ENCODE measurements at places on chromosomes 7 and 10. TPM values are rescaled to one million over a fixed set of nuclear protein-coding genes. Genes with fewer than 3 reads are reported as not detected.

- DNase-seq: no peak
Measured at GRCh38 chr10:86048973-86049372, 317.6 kb downstream of the GRID1 start.

DNA sequence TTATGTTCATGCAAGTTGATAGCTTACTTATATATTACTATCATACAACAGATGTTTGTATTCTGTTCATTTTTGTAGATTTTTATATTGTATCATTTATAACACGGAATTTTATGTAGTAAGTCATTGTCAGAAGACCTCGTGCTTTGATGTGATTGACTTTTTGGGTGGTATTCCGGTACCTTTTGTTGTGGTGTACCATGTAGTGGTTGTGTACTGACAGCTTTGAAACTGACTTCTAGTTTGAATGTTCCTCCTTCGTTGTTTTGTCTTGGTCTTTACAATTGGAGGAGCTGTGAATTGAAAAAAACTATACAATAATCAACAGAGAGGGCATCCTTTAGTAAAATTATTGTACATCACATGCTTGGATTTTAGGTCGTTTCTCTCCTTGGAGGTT is 61.5 kb downstream of the WAC start:
- DNase-seq: no peak

- DNase-seq: no peak
Measured at GRCh38 chr10:77872151-77872946, 54.2 kb downstream of the DLG5 start.

DNA sequence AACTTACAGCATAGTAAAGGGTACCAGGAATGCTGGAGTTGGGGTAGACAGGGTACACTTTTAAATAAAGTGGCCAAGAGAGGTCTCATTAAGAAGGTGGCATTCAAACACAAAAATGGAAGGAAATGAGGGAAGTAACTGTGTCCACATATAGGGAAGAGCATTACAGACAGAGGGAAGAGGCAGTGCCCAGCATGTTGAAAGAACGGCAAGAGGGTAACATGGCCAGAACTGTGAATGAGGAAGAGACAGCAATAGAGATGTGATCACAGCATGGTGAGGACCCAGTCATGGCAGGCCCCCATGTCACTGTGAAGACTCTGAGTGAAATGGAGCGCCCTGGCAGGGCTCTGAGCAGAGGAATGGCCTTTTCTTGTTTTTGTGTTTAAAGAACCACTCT is 35.1 kb upstream of the ZNRF2 start:
- no peak for DNase-seq

Gene PLXNA4
- total RNA-seq: 6.5 TPM

DNA sequence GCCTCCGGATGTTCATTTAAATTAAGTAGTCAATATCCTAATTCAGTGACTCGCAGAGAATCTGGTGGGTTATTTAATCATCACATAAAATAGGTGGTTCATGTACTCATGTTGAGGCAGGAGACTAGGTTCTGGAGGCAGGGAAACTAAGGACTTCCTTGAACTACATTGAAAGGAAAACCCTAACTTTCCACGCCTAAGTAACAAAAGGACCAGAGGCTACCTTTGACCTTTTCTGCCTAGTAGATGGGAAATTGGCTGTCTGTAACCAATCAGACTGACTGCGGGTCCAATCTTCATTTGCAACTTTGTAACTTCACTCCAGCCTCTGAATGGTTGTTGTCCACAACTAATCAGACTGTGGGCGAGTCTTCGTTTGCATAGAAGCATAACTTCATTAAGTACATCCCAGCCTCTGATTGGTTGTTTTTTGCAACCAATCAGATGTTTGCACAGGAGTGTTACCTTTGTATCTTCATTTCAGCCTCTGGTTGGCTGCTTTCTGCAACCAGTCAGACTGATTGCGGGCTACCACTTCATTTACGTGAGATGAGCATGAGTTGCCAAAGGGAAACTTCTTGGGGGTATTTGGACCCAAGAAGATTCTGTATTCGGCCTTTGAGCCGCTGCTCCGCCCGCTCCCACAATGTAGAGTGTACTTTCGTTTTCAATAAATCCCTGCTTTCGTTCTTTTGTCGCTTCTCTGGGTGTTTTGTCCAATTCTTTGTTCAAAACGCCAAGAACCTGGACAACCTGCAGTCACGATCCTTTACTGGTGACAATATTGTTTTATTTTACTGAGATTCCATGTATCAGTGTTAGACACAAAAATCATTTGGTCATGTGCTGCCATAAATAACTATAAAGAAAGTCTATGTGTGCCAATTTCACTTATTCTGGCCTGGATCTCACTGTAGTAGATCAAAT is 1.7 kb upstream of the ST7 start:
- DNase-seq: no peak

- no peak for DNase-seq
Measured at GRCh38 chr7:45662540-45663166, 88.5 kb downstream of the ADCY1 start.

Gene TFR2
- total RNA-seq: 0.69 TPM

Gene SPDYE9
- not detected for total RNA-seq

Gene A1CF
- not detected for total RNA-seq

DNA sequence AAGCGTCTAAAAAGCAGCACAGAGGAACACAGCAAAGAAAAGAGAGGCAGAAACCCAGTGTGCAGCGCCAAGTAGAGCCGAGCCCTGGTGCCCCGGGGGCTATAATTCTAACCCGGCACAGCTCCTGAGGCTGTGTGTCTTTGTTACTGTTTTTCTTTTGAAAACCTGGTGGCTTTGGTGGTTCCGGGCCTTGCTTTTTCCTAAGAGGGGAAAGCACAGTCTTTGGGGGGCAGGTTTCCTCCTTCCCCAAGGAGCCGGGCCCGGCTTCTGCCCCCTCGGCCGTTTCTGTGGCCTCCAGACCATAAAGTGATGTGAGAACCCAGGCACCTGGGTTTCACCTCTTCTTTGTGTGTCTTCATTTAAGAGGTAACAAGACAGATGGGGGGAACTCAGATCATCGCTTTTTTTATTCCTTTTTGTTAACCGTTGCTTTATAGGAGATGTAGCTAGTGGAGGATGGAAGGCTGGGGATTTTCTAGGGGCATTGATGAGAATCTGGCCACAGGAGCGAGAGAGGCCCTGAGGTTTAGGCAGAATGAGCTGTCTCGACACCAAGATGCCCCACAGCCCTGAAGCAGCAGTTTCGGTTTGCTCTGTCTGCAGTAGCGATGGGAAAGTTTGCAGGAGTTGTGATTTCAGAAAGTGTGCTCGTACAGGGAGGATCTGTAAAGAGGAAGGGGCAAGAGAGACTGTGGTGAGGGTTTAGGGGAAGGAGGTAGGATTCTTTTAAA is 367.8 kb upstream of the GALNT17 start:
- no peak for DNase-seq

- peak; percentile 89 for DNase-seq
Measured at GRCh38 chr10:110918269-110918642, 724 bp downstream of the BBIP1 start.

- no peak for DNase-seq
Measured at GRCh38 chr10:63553031-63553430, 31.8 kb downstream of the REEP3 start.

DNA sequence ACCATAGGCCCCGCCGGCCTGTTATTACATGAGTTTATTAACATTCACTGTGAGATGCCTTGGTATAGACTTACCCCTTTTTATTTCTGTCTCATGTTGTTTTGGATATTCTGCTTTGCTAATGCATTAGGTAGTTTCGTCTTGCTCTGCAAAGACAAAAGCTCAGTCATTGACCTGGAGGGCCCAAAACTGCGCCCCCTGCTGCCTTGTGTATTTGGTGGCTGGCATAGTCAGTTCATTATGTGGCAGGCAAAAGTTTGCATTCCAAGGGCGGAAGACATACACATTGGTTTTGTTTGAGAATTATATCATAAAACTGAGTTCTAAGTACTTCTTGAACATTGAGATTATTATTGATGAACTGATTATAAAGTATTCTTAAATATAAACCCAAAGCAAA is 372.5 kb downstream of the SDK1 start:
- no peak for DNase-seq

DNA sequence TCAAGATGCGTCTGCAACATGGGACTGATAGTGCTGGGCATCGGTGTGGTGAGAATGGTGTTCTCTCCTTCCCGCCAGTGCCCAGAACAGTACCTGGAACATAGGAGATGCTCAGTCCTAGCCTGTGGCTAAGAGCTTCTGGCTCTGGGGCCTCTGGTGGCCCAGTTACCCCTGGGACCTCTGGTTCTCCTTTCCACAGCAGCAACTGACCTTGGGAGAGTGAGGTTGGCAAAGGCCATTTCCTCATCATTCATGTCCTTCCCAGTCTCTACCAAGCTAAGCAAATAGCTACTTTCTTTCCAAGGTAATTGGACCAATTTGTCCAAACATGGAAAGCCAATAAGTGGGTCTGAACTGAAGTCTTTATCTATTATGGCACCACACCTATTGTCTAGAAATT is 11.6 kb upstream of the GOLGA7B start:
- DNase-seq: no peak

Gene CCDC172
- not detected for total RNA-seq

DNA sequence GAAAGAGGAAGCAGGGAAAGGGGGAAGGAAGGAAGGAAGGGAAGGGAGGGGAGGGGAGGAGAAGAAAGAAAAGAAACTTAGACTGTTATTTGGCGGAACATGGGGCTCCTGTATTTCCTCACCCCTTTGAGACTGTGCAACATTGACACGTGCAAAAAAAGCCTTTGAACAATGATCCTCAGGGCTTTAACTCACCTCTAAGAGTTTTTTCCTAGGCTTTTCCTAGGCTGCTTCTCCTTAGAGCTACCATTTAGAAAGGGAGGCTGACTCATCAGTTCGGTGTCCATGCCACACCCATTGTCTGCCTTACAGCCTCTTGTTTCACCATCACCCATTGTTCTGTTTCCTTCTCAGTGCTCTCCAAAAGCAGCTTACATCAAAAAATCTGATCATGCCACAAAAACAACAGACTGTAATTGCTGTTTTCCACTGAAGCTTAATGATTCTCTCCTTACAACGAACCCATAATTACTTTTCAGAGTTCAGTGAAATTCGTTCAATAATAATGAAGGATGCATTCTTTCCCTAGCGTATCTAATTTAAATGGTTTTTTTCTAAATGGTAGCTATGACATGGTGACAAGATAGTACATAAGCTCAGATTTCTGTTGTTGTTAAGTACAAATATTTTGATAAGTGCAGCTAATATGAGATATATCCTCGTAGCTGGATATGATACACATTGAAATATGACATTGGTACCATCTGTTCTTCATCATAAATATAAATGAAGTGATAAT is 90.8 kb downstream of the PRLHR start:
- no peak for DNase-seq

Gene SNCG
- total RNA-seq: 69.2 TPM

DNA sequence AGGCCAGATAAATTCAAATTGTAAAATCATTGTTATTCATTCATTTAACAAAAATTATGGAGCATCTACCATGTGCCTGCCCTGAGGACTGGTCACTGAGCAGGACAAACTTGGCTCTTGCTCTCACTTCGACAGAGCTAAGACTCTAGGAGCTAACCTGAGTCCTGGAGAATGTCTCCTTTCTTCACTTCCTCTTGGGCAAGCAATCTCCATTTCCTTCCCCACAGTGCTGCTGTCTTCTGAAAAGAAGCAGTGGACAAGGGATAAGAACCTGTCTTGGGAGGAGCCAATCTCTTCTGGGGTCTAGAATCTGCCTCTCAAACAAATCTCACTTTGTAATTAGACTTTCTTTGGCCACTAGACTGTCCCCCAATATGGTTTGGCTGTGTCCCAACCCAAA is 76.2 kb upstream of the PLXNA4 start:
- DNase-seq: no peak

DNA sequence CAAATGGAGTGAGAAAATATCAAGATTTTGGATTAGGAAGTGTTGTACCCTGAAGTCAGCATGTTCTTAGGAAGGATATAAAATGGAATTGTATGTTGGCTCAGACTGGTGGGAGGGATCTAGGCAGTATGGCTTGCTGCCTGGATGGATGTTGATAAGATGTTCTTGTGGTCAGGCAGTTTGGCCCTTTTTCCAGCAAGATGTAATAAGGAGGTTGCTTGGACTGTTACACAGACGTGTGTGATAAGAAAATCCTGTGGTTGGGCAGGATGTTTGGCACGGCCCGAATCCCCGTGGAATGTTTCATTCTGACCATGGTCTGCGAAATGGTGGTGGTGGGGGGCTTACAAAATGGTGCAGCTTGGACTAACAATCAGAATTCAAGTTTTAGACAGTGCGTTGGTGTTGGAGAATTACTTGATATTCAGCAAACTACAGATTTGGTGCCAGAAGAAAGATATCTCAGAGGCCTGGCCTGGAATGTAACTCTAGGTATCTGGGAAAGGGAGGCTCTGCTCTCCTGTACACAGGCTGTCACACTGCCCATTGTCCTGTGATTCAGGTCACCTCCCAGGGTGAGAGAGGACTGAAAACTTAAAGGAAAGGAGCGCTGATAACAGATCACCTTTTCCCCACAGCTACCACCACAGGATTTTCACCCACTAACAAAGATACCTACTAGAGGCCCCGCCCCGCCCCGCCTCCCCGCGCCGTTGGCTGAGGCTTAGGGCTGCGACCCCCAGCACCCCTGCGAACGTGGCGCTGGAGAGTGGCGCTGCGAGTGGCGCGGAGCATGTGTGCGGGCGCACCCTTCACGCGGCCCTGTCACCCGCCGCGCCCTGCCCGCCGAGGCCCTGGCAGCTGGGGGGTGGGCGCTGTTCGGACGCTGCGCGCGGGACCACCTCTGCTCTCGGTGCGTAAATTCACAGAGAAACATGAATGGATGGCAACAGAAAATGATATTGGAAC is 19.3 kb upstream of the ZNF680 start:
- DNase-seq: no peak

DNA sequence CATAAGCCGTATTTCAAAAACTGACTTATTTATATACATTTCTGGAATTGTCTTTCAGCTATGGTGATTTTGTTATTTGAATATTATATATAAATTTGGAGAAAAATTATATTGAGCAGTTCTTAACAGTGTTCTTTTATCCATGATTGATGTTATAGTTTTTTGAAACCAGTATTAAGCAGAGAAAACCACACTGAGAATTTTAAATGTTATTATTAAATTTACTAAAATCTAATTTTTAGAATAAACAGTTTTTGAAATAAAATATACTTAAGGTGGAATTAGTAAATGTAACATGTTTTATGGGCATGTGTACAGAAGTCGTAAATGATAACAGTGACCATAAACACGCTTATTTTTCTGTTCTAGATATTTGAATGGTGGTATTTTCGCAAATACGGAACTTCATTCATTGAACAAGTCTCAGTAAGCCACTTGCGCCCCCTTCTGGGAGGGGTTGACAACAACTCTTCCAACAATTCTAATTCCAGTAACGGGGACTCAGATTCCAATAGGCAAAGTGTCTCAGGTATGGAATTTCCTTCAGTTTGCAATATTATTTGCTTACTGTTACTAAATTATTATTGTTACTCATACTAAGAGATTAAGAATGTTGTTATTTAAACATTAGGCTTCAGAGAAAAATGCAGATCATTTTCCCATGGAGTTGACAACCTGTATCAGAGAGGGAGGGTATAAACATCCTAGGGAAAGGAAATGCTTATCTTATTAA is 166.1 kb downstream of the ST7 start:
- DNase-seq: peak; percentile 49

Gene PHYH
- 20.8 TPM for total RNA-seq

Gene AKR1C8
- total RNA-seq: not detected

GRCh38 chr10:26438534-26439341 is 597 bp downstream of the APBB1IP start:
- no peak for DNase-seq

Gene TMEM229A
- total RNA-seq: 2.0 TPM

GRCh38 chr7:158414486-158414961 is 173.1 kb downstream of the PTPRN2 start:
- no peak for DNase-seq

Gene TAF3
- total RNA-seq: 3.8 TPM

GRCh38 chr10:12201543-12201942 is 5.6 kb downstream of the CDC123 start:
- no peak for DNase-seq

GRCh38 chr7:87545760-87546159 is 54.9 kb downstream of the ABCB1 start:
- no peak for DNase-seq

Measured in urinary bladder (tissue), 4 donors.